ENCODE measurements at places on chromosomes 2 and 18.

- DNase-seq = peak; percentile 19
These were observed 39.2 kb upstream of the DARS1 start for GRCh38 chr2:136024616-136025015.

- DNase-seq = peak; percentile 24
These were observed 314.1 kb upstream of the THUMPD2 start for GRCh38 chr2:40093021-40093675.

- DNase-seq = no peak
These were observed 27.0 kb upstream of the PTPN4 start for GRCh38 chr2:119732601-119733164.

GRCh38 chr2:101327863-101328394 is 19.4 kb upstream of the RNF149 start:
- no peak for DNase-seq

GRCh38 chr2:70133127-70133452 is 45.8 kb downstream of the PCBP1 start:
- no peak for DNase-seq

GRCh38 chr2:201859949-201860348 is 53.6 kb downstream of the CDK15 start:
- DNase-seq = peak; percentile 60

DNA sequence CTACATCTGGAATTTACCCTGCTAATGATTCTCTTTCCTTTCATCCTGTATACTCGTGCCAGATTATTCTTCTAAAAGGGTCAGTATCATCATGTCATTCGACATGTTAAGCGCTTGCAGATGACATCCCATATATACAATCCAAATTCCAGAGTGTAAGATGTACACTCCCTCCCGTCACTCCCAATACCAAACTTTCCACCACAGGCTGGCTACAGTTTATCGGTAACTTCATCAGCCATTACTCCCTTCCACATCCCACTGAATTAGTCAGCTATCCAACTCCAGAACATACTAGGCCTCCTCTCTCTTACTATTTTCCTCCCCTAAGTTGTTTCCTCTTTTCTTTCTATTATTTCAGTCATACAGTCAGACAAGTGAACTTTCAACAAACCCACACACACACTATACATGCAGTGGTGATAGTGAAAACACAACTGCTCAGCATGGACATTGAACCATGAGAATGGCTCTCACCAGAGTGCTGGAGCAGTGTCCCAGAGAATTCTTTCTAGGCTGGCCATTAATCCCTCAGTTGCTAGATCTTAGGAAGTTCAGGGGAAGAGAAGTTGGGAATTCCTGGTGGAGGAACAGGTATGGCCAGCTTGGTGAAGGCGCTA is 10.6 kb upstream of the NMI start:
- peak; percentile 38 for DNase-seq

DNA sequence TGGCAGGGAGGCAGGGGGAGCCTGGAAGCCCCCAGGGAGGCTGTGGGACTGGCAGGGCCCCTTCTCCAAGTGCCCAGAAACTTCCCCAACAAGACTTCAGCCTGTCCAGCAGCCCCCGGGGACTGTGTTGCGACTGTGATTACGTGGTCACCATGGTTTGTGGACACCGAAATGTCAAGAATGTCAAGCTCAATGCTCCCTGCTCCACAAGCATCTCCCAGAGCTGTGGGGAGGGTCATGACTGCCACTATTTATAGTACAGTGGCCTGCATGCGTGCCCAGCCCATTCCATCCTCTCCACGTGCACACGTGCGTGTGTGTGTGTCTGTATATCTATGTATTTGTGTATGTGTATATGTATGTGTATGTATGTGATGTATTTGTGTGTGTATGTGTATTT is 93.8 kb upstream of the MBOAT2 start:
- no peak for DNase-seq

DNA sequence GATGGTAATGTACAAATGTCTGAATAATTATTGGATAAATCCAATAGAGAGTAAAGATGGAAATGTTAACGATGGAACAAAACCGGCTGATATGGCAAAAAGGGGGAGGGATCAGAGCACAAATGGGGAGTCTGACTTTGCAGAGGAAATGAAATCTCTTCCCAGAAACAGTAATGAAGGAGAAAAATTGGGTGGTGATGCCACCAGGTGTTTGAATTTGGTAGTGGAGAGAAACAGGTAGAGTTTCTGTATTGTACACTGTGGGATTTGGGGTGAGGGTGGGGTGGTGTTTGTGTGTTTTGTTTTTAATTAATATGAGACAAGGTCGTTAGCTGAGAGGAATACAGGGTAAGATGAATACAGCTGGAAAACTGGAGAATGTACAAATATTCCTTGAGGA is 20.4 kb upstream of the XDH start:
- DNase-seq = no peak

- DNase-seq = peak; percentile 8
These were observed 282.6 kb downstream of the CBLN2 start for GRCh38 chr18:72261590-72261989.

All from adipocyte (in vitro differentiated cells).